ENCODE measurements at places on chromosomes 1 and 21. TPM values are rescaled to one million over a fixed set of nuclear protein-coding genes. Genes with fewer than 3 reads are reported as not detected.

AK5 gene
- total RNA-seq: 2.5 TPM

GSTM3 gene
- total RNA-seq: 57.0 TPM

VAMP3 gene
- total RNA-seq: 103 TPM

PLD5 gene
- total RNA-seq: not detected

KRTAP20-1 gene
- not detected for total RNA-seq

NHLH2 gene
- not detected for total RNA-seq

DCDC2B gene
- total RNA-seq: not detected

DNA sequence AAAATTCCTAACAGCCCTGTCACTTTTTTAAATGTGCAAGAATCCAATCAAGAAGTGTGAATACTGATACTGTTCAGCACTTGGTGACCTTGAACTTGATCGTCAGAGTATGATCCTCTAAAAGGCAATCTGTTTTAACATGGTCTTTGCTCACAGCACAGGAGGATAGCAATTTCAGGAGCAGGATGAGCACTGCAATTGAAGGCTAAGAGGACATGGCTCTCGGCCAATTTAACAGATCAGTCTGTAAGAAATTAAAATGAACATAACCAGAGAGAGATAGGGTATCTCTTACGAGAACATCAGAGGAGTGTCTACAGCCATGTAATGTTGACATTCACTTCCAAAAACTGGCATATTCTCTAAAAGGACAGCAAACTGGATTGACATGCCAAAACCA, 243.1 kb downstream of the LTN1 start:
- DNase-seq: no peak

- DNase-seq: no peak
Observed at GRCh38 chr1:206723805-206724472, 39.2 kb downstream of the MAPKAPK2 start.

DNA sequence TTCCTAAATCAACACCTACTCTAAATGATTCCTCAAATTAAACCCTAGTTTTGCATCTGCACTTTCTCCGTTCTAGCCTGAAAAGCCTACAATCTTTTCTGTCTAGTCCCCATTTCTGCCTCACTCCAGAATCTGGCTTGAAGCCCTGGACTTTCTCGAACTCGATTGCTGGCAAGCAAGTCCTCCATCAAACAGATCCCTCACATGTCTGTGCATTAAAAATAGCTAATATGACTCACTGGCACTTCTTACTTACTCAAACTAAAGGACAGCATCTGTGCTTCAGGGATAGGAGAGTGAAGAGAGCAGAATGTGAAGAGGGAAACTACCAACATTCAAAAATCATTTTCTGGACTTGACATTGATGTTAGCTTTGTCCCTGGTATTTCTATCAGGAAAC, 51.8 kb upstream of the CXADR start:
- no peak for DNase-seq

DNA sequence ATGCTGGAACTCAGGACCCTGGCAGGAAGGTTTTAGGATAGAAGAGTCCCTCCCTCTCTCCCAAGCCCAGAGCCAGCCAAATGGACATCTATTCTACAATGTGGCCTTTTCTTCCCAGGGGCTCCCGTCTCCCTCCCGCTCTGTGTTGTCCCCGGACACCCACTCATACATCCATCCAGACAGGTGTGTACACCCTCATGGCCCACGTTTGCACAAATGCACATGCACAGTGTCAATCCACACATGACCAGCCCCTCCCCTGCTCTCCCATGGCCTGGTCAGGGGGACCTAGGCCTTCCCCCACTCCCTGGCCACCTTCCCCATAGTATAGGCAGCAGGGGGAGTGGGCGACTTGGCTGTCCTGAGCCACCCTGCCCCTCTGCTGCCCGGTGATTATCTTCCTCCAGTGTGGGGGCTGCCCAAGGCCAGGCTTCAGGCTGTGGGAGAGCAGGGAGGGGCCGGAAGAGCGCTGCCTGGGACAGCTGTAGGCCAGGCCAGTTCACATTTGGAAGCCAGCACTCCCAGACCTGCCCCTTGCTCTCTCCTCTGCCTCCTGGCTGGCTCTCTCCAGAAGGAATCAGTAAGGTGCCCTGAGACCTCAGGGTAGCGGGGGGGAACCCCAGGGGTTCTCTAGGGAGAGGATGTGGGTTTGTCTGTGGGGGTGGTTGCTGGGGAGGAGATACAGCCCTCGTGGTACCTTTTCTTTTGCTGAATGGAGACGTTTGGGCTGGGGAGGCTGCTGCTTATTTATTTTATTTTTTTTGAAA, 4.1 kb upstream of the PTPN7 start:
- no peak for DNase-seq

- no peak for DNase-seq
Observed at GRCh38 chr1:155831279-155831976, 25.6 kb downstream of the GON4L start.

GRCh38 chr1:60298290-60298689, 224.7 kb upstream of the C1orf87 start:
- DNase-seq: no peak

DNA sequence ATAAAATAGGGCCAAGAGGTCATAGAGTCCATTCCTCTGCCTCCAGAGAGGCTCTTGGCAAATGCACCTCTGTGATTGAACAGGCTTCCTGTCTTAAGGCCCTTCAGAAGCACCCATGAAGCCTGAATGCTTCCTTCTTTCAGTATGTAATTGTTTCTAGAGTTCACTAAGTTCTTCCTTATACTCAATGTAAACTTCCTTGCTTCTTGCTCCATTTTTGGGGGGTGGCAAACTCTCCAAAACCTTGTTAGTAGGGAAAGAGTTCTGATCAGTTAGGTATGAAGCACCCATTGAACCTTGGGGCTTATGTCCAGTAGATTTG, 102.3 kb upstream of the LPGAT1 start:
- DNase-seq: no peak

DNA sequence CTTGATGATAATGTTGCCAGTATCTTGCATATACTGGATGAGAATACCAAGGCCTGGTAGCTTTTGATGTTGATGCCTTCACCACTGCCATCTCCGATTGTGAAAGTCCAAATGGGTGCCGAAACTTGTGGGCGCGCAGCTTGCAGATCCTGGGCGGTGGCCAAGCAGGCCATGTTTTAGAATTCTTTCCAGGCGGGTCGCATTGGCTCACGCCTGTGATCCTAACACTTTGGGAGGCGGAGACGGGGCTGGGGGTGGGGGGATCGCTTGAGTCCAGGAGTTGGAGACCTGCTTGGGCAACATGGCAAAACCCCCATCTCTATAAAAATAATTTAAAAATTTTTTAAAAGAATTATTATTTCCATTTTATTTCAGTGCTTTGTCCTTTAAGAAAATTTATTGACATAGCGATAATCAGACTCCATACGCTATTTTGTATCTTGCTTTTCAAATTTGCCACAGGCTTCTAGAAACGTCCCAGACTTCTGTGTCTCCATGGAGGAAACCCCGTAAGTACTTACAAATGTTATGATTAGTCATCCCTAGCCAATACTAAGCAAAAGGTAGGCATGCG, 592 bp upstream of the ZNF326 start:
- DNase-seq: no peak

GRCh38 chr1:170986901-170987300, 51.6 kb downstream of the MROH9 start:
- DNase-seq: no peak

DNA sequence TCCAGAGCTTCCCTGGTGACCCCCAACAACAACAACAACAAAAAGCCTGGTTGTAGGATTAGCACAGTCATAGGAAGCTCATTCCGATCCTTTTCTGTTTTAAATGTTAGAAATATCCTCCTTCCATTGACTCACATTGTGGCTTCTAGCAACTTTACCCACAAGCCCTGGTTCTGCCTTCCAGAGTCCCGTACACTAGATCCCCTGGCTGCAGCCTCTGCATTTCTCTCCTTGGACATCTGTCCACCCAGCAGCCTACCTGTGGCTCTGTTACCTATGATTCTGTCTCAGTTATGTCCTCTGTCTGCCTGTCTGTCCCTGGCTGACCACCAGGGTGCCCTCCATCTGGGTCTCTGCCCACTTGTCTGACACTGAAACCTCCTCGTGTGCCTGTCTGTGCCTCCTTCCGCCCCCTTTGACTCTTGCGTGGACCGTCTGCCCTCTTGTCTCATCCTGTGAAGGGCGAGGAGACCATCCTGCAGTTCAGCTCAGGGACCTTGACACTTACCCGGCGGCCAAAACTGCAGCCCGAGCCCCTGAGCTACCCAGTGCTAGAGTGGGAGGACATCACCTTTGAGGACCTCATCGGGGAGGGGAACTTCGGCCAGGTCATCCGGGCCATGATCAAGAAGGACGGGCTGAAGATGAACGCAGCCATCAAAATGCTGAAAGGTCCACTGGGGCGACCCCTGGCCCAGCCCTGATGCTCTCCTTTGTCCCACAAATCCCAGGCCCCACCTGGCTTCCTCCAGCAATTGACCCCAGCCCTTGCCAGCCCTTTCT, 16.1 kb downstream of the TIE1 start:
- no peak for DNase-seq

DNA sequence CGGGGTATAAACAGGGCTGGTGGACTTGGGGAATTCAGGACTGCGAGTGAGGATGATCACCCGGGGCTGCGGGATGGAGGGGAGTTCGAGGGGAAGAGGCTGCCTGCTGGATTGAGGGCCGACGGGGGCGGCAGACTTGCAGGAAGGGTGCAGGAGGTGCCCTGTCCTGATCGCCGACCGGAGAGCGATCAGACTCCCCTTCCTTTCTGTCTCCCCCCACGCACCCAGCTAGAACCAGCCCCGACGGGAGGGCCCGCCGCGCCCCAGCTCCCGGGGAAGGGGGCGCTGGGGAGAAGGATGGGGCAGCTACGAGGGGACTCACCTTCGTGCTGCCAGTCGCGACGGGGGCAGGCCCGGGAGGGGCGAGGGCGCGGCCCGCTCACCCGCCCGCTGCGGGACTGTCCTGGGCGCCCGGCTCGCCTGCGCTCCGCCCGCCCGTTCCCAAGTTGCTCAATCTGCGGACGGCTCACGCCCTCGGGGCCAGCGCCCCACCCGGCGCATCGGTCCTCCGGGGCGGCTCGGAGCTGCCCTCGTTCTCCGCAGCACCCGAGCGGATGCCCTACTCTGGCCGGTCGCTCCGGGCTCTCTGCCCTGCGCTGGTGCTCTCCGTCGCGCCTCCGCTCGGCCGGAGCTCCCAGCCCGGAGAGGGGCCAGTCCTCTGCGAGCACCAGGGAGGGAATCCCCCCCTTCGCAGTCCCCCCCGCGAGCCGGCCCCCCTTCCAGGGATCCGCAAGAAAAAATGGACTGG, at the start of gene RSPO1:
Gene RSPO1, minus strand, starts transcription at position 649 of the 748 bp plus-strand sequence. CDS start 5,231 bp downstream, outside the sequence.
- no peak for DNase-seq

GRCh38 chr1:181486098-181486420, 2.7 kb downstream of the CACNA1E start:
- DNase-seq: no peak
